ENCODE measurements at places on chromosomes 4 and X. TPM values are rescaled to one million over a fixed set of nuclear protein-coding genes. Genes with fewer than 3 reads are reported as not detected.

DNA sequence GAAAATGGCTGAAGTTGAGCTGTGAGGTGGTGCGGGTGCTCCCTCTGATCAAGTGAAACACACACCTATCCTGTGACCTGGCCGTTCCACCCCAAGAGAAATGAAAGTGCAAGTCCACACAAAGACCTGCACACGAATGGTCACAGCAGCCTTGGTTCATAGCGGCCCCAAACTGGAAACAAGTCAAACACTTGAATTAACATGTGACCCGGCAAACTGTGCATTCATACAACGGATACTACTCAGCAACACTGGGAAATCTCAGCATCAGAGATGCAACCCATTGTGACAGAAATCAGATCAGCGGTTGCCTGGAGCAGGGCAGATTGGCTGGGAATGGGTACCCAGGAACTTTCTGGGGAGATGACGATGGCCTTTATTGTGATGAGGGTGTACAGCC, 7.6 kb downstream of the G6PD start:
- no peak for DNase-seq

DNA sequence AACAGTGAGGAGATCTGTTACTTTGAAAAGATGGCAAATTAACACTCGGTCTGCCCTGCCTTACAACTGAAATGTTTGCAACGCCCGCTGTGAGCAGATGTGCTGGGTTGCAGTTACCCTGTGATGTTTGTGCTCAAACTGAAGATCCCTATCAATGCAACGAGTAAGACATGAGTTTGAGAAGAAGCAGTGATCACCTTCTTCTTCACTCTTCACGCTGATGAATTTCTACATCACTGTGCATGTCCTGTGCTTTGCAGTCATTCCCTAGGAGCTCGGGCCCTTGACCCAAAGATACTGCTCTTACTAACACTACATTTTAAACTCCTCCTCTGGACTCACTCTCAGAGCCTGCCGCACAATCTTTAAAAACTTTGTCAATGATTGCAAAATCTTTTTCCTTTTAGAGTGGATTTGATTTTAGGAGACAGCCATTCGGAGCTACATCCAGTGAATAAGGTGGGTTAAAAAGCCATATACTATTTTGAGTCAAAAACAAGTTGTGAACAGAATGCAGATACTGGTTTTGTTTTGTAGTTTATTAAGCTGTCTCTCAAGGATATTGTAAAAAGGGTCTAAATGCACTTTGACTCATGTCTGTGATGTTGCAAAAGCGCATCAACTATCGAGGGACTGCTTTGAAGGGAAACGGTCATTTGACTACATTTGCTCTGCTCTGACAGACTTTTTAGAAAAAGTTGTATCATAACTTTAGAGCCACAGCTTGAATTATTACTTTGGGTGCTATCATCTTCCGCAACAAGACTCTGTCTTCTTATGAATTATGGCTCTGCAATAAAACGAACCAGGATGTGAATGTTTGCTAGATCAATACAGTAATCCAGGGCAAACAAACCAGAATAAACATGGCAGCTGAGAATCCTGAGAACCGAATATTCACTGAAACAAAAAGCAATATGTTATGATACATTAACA, 5.7 kb upstream of the RHOH start:
- DNase-seq = no peak

GRCh38 chr4:25861280-25861950, 1.4 kb downstream of the SEL1L3 start:
- DNase-seq = peak; percentile 47

The NPY2R gene
- not detected for total RNA-seq

The MAGED4 gene
- total RNA-seq = 38.9 TPM

DNA sequence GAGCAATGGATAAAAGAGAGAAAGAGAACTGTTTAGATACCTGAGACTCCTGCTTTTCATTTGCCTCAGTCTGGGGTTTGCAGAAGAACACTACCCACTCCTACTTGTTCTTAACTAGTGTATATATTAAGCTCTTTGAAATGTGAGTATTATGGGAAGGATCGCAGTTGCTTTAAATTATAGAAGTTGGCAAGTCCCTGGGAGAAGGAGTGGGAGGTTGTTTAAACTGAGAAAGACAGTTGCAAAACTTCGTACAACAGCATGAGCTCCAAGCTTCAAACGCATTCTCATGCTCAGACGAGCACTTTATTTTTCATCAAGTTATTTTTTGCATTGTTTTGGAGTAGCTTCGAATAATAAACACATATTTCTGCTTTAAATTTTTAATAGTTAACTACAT, 88.1 kb upstream of the C1QTNF7 start:
- no peak for DNase-seq

GRCh38 chr4:185036842-185037241, 18.6 kb downstream of the HELT start:
- no peak for DNase-seq

DNA sequence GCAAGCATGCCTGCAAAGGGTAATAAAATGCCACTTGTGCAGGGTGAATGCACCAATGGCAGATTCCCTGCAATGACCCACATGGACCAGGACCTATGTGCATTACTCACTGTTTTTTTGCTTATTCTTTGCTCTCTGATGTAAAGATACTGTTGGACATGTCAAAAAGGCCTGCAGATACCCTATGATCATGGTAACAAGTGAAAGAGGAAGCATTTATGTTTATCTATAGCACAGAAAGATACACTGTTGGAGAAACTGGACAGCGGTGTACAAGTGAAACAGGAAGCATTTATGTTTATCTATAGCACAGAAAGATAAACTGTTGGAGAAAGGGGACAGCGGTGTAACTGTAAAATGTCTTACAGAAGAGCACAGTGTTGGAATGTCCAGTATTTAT, 127.5 kb downstream of the PAPSS1 start:
- no peak for DNase-seq

The CCNB3 gene
- 0.40 TPM for total RNA-seq

GRCh38 chrX:141928432-141928831, 24.7 kb downstream of the MAGEC1 start:
- no peak for DNase-seq

The NEXMIF gene
- not detected for total RNA-seq

The S100G gene
- not detected for total RNA-seq

DNA sequence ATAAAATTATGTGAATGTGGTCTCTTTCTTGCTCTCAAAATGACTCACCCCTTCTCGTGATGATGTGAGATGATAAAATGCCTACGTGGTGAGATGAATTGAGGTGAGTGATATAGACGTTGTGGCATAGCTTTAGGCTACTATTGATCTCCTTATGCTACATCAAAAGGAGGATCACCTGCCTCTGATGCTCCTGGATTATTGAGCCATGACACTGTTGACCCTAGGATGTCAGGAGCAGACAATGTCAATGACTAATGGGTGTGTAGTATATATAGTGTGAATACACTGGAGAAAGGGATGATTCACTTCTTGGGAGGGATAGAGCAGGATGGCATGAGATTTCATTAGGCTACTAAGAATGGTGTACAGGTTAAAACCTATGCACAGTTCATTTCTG, 210.7 kb upstream of the PRPS2 start:
- no peak for DNase-seq

DNA sequence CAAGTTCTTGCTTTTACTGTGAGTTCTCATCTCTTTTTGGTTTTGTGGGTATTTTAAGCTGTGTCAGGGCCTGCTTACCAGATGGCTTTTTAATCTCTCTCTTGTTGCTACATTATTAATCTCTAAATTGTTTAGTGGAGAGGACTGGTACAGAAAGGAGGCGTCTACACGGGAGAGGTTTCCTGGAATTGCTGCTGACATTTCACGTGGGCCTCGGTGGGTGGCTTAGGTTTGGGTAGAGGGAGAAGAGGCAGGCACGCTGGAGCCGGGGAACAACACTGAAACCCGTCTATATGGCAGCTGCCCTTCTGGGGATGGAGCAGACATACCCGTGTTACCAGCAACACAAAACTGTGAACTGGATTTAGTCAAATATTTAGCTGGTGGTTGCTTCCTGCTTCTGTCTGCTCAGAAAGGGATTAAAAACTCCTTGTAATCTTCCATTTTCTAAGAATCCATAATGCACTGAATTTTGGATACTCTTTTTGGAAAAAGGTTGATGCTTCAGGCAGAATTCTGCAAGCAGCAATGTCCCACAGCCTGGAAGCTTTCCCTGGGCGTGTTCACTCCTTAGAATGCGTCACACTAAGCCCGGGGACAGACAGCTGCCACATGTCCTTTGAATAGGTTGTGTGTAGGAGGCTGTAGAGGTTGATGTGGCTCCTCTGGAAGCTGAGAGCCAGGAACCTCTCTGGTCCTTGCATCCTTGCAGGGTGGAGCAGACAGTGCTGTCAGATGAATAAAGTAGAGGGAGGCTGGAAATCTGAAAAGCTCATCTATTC, 199.8 kb upstream of the GATB start:
- no peak for DNase-seq

DNA sequence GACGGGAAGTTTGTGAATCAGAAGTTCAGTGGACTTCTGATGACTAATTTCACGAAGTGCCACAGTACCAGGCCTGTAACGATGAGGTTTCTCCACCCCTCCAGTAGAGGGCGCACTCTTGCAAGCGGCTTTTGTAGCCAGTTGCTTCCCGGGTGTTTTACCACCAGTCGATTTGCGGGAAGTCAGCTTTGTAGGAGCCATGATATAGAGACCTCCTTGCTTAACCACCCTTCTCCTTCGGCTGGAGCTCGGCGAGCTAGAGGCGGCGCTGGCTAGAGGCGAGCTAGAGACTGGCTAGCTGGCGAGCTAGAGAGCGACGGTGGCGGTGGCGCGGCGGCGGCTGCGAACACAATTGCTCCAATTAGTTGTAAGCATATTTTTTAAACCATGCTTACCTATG, 72.0 kb downstream of the IL1RAPL1 start:
- no peak for DNase-seq

DNA sequence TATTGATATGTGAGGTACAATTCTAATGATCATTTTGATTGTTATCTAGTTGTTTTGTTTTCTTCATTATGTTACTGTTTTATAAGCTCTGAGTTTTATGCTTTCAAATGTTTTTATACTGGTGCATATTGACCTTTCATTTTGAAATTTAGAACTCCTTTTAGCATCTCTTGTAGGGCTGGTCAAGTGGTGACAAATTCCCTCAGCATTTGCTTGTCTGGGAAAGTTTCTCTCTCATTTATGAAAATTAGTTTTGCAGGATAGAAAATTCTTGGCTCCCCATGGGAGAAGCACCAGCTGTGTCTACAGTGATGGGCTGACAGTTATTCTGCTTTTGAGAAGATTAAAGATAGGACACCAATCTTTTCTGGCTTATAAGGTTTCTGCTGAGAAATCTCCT, 105.3 kb upstream of the SPRY1 start:
- peak; percentile 9 for DNase-seq

GRCh38 chr4:10808591-10808990, 124.0 kb upstream of the CLNK start:
- no peak for DNase-seq

DNA sequence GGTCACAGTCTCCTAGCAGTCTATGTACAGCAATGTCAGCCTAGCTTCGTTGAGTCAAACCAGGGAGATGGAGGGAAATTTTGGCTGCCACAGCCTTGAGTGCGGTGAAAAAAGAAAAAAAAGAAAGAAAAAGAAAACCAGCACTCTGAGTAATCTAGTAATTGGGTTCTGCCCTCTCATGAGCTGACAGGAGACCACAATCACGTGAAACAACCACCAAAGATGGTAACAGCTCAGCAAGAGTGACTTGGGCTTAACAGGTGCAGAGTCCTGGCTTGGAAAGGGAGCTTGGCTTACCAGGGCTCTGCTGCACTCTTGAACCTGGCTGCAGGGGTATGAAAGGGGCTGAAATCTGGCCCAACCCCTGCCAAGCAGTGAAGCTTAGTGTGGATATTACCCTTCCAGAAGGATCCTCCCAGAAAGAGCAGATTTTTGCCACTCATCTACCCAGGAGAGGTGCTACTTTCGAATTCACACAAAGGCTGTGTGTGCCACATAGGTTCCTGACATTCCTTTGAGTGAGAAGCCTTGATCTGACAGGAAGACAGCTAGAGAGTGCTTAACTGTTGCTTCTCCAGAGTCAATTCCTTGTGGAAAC, 350.3 kb downstream of the PTTG2 start:
- no peak for DNase-seq

DNA sequence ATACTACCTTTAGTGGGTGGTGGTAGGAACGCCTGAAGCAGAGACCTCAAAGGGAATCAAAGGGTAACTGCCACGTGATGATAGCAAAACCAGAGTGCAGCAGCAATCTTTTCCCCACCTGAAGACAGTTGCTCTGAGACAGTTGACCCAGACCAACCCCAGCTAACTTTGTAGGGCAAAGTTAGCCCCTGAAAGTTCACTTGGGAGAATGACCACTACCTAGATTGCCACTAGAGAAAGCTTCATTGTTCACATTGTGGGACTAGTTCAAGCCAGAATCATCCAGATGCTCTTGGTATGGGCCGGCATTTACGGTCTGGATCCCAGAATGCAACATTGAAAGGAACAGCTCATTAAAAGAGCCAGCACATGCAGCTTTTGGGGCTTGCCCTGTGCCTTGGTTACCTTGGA, 4.1 kb downstream of the SEPTIN6 start:
- DNase-seq = no peak

GRCh38 chrX:134324359-134324758, 87.4 kb downstream of the CCDC160 start:
- no peak for DNase-seq

DNA sequence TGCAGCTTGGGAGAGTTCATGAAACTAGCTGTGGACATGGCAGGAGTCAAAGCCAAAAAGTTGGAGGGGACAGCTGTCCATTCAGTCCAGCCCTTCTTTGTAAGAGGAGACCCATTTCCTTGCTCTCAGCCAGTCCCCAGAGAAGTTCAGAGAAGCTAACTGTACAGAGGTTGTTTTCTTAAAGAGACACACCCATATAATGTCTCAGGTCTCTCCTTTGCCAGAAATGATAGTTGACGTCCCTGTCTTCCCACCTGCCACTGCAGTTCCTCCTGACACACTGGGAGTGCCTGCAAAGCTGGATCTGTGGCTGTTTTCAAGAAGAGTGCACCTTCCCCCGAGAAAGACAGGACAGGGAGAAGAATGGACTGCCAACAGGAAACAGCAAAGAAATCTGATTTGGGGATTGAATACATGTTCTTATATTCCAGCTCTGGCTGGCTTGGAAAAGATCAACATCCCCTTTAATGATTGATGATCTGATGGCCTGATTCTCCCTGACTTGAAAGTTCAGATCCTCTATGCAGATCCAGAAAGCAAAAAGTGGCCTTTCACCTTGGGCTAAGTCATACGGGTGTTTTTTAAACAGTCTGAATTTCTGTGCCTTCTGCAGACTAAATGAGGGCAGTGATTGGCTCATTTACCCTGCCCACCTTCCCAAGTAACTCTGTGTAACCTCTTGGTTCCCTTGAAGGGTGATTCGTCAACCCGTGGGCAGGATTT, 87.2 kb downstream of the MAOA start:
- no peak for DNase-seq

GRCh38 chr4:124095621-124096020, 616.9 kb downstream of the ANKRD50 start:
- DNase-seq = no peak

DNA sequence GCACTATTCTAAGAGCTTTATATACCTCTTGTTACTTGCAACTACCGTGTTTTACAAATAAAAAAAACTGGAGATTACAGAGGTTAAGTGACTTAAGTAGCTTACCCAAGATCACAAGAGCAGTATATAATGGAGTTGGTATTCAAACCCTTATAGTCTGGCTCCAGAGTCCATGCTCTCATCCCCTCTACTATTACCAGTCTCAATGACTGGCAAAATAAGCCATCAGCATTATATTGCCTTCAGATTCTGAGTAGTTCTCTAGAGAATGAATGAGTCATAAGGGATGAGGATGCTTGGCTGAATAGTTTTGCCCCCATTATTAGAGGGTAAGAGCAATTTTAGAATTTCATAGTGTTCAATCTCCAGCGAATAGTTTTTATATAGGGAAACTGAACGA, 170.1 kb upstream of the ATOH1 start:
- no peak for DNase-seq

- no peak for DNase-seq
Measured at GRCh38 chrX:134737061-134737460, 78.8 kb upstream of the PLAC1 start.

The OTUD6A gene
- not detected for total RNA-seq
